Skin of body (tissue), 3 donors: ENCODE measurements at places on chromosomes 12 and 14.

DNA sequence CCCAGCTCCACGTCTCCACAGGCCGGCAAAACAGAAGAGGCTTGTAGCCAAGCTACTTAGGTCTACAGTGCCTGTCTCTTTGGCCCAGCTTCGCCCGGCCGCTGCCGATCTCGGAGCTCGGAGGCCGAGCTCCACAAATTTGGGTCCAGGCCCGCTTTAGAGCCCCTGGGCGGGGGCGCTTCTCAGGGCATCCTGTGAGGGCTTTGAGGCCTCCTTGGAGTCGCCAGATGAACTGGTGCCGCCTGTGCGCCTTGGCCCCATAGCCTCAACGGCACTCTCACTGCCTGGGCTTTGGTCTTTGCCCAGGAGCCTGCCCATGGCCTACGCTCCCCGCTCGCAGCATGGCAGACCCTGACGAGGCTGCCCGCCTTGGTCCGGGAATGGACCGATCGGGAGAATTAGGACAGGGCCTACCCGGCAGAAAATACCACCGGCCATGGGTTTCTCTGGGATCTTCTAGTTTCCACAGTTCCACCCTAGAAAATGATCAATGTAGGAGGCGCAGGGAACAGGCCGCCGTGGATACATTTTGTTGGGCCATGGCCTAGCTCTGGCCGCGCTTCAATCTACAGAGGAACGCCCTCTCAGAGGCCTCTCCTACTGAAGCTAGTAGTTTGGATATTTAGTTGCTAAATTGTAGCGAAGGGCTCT, 953 bp upstream of the NKX2-8 start:
- DNase-seq = no peak

GRCh38 chr14:91374879-91375702, 42.5 kb downstream of the CCDC88C start:
- DNase-seq = no peak

DNA sequence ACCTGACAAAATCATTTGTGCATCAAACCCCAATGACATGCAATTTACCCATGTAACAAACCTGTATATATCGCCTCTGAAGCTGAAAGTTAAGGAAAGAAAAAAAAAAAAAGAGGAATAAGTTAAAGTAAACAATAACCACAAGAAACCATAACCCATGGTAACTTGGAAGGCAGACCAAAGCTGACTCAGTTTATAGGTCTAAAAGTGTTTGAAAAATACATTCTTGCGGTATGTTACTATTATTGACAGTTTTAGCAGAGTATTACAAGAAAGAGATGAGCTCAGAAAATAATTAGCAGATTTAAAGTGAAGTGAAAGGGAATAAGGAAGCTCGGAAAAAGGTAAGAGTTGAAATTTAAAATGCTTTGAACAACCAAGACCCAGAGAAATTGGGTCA, 34.4 kb upstream of the MGAT4C start:
- DNase-seq = no peak

DNA sequence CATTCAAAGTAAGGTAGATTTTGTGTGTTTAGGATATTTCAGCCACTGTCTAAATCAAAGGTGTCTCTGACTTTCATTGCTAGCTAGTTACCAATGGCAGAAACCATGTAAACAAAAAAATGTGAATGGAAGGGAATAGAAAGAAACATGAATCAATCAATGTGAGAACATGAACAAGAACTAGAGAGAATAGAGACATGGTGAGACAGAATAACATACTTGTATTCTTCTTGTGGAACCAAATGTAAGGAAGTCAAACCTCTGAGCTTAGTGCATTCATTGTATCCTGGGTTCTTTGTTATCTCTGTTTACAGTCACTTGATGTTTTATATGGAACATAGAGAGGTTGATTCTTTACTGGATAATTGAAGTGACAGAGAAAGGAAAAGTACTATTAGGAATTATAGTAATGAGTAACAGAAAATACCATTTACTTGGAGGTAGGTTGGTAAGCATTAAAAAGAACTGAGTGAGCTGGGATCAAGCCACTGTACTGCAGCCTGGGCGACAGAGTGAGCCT, 2.6 kb upstream of the WNK1 start:
- DNase-seq = no peak

DNA sequence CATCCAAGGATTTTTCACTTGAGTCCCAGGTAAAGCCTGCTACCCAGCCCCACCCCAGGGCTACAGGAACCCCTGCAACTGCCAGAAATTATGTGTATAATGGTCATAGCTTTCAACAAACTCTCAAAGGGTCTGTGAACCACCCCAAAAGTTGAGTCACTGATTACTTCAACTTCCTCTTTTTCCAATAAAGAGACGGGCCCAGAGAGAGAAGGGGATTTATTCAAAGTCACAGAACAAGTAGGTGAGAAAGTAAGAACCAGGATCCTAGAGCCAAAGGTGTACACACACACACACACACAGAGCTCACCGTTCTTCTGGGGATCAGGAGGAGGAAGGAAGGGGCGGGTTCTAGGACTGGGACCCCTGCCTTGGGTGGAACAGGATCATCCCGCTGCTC, 4.8 kb upstream of the ITPK1 start:
- no peak for DNase-seq

DNA sequence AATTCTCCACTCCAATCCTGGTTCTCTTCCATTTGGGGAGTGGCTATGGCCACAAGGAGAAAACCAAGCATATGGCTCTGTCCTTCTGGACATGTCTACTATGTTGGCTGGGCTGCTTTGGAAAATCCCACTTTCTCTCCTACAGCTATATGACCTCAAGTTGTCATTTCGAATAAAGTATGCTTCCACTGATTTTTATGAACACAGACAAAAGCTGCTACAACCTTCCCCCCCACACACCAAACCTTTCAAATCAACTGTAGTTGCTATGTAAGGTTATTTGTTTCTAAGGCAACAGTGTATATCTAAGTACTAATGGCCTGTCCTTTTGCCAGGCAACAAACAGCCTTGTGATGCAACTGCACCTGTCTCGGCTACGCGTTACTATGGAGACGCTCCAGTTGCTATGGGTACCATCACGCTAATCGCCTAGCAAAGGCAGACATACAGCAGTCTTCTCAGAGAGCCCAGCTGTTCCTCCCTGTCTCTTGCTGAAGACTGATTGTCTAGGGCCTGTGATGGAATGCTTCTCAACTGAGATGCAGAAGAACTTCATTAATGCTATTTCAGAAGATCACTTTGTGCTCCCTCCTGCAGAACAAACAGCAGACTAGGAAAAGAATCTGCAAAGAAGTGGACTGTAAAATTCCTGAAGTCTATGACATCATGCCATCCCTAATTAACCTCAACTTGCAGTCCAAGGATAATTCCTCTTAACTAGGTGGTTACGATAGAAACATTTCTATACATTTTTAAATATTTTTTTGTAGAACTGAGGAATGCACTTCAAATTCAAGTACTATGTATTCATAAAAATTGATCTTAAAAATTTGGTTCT, 67.6 kb downstream of the FOXN3 start:
- peak; percentile 58 for DNase-seq
